ENCODE measurements at places on chromosomes 7 and 10. TPM values are rescaled to one million over a fixed set of nuclear protein-coding genes. Genes with fewer than 3 reads are reported as not detected.

- no peaks in the 10 kb centered on the region for H3K4me1 ChIP-seq
- no peak for DNase-seq
- no peaks in the 10 kb centered on the region for H3K27me3 ChIP-seq
- H3K36me3 ChIP-seq: no peaks in the 10 kb centered on the region
Measured at GRCh38 chr10:28503114-28503513, 29.8 kb upstream of the WAC start.

DNA sequence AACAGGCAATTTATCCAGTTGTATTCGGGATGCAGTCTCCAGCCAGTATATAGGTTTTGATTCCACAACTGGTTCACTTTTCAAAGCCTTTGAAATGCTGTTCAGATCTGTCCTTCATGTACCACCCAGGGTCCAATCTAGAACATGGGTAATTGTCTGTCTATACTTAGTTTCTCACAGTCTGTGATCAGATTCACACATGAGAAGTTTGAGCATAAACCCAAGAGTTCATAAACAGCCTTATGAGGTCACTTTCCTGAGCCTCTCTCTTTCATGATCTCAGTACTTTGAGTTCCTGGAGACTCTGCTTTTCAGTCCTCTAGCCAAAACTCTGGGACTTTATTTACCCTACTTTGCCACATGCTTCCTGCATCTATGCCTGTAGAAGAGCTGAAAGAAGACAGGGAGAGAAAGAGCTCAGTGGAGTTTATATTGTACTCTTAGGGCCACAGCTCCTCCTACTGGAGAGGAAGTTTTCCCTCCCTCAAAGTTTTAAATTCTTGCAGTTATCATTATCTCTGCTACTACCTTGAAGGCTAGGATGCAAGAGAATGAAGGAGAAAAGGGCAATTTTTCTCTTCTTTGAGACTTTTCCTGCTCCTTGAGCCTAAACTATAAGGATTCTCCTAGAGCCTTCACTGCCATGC is 172.0 kb downstream of the ZEB1 start:
- H3K36me3 ChIP-seq: peaks cover 5% of the 10 kb centered on the region
- DNase-seq: peak; percentile 80
- H3K27me3 ChIP-seq: no peaks in the 10 kb centered on the region
- H3K27ac ChIP-seq: no peak overlapping the region
- H3K4me1 ChIP-seq: no peaks in the 10 kb centered on the region
- H3K4me3 ChIP-seq: no peak overlapping the region

- no peaks in the 10 kb centered on the region for H3K27me3 ChIP-seq
- peak; percentile 85 for DNase-seq
- no peaks in the 10 kb centered on the region for H3K36me3 ChIP-seq
- H3K4me1 ChIP-seq: peaks cover 8% of the 10 kb centered on the region
- no peak overlapping the region for H3K4me3 ChIP-seq
Measured at GRCh38 chr10:64733980-64734379, 1212.8 kb downstream of the REEP3 start.

DNA sequence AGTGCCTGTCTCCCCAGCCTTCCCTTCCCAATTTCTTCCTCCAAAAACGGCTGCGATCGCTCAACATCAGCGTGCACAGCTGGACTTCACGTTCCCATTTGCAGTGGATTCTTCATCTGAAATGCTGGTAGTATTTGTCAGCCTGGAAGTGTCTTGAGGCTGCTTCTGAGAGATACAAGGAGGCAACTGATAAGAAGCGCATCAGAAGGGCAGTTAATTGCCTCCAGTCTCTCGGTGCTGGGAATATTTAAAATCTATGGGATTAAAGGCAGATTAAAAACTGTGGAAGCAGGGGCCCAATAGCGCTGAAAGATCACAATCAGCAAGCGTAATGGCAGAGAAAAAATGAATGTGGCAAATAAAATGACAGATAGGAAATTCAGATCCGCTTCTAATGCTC is 450.0 kb downstream of the GATA3 start:
- no peak overlapping the region for H3K4me3 ChIP-seq
- H3K4me1 ChIP-seq: no peaks in the 10 kb centered on the region
- no peak for DNase-seq
- H3K36me3 ChIP-seq: no peaks in the 10 kb centered on the region
- H3K27ac ChIP-seq: no peak overlapping the region

DNA sequence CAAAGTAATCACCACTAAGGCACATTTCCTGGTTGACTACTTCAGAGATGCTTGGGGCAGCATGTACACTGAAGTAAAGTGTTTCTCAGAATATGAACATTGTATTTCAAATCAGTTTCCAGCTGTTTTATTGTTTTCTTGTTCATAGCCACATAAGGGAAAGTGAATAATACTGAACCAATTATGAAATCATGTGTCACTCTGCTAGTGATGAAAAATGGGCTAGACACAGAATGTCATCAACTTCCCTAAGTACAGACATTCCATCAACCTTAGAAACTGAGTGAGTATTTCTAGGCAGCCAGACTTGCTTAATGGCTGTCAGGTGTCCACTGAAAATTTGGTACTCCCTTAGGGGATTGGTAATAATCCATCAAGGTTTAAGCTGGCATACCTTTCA is 603.5 kb downstream of the ARL4A start:
- no peaks in the 10 kb centered on the region for H3K36me3 ChIP-seq
- peaks cover 21% of the 10 kb centered on the region for H3K4me1 ChIP-seq
- H3K4me3 ChIP-seq: no peak overlapping the region
- H3K27ac ChIP-seq: no peak overlapping the region

DNA sequence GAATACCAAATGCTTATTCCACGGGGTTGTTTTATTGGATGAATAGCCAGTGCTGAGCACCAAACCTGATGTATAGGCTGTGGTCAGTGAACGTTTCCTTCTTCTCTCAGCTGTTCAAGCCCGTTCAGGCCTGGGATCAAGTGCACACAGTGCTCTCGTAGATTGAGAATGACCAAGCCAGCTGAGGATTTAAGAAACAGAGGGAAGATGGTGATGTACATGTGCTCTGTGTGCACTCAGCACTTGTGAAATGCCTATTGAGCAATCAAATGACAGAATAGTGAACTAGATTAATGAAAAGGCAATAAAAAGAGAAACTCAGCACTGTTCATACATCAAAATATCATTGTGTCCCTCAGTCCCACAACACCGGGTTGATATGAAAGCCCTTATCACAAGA is 302.5 kb downstream of the BMPER start:
- H3K27me3 ChIP-seq: no peaks in the 10 kb centered on the region
- H3K27ac ChIP-seq: no peak overlapping the region
- no peaks in the 10 kb centered on the region for H3K36me3 ChIP-seq
- H3K4me1 ChIP-seq: no peaks in the 10 kb centered on the region
- DNase-seq: no peak

- H3K27ac ChIP-seq: no peak overlapping the region
- DNase-seq: peak; percentile 78
- H3K27me3 ChIP-seq: no peaks in the 10 kb centered on the region
- H3K36me3 ChIP-seq: no peaks in the 10 kb centered on the region
Measured at GRCh38 chr7:105808703-105809590, 67.5 kb downstream of the ATXN7L1 start.

GRCh38 chr10:32959006-32959920 is 1.2 kb upstream of the ITGB1 start:
- H3K36me3 ChIP-seq: peaks cover 21% of the 10 kb centered on the region
- peak; percentile 73 for DNase-seq
- peak overlapping the region; percentile 96 for H3K27ac ChIP-seq
- H3K4me1 ChIP-seq: peaks cover 76% of the 10 kb centered on the region
- H3K4me3 ChIP-seq: peak overlapping the region; percentile 84

DNA sequence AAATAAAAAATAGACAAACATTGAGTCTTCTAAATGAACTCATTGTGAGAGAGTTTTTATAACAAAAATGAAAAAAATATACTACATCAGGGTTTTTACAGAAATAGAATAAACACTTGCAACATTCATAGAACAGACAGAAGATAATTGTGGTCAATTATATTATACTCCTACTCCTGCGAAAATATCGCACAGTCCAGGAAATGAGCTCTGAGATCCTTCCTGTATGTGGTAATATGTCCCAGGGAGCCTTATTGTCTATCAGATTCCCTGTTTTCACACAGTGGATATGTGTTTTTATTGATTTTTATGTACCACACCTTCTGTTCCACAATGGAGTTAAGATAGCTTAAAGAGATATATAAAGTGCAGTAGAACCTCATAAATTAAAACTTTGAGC is 27.5 kb upstream of the RELN start:
- H3K27ac ChIP-seq: no peak overlapping the region
- H3K4me1 ChIP-seq: no peaks in the 10 kb centered on the region
- DNase-seq: no peak
- no peaks in the 10 kb centered on the region for H3K36me3 ChIP-seq

DNA sequence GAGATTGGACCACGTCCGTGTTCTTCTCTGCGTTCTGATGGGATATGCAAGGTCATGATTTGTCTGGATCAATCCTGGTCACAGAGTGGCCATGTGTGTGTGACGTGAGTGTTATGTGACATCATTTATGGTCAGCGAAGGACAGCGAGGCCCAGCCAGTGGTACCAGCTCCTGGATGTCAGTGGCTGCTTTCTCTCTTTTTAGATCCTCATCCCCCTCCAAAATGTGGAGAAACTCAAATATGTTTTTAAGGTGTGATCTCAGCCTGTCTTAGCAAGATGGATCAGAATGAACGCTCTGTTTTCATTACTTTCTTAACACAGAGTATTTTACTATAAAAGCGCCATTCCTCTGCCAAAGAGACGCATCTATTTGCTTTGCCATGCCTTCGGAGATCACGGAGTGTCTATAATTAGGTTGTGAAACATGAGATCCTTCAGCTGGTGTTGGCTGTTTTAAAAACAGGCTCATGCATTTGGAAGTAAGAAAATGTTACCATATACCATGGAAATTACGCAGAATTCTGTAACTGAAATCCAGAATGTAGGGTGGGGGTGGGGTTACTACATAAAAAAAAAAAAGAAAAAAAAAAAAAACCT is 245.5 kb upstream of the TCERG1L start:
- H3K27ac ChIP-seq: no peak overlapping the region
- DNase-seq: no peak
- no peak overlapping the region for H3K4me3 ChIP-seq

GRCh38 chr7:46485481-46486065 is 564.5 kb upstream of the IGFBP3 start:
- no peaks in the 10 kb centered on the region for H3K4me1 ChIP-seq
- no peaks in the 10 kb centered on the region for H3K36me3 ChIP-seq
- no peak overlapping the region for H3K4me3 ChIP-seq
- H3K27ac ChIP-seq: no peak overlapping the region
- no peaks in the 10 kb centered on the region for H3K27me3 ChIP-seq

DNA sequence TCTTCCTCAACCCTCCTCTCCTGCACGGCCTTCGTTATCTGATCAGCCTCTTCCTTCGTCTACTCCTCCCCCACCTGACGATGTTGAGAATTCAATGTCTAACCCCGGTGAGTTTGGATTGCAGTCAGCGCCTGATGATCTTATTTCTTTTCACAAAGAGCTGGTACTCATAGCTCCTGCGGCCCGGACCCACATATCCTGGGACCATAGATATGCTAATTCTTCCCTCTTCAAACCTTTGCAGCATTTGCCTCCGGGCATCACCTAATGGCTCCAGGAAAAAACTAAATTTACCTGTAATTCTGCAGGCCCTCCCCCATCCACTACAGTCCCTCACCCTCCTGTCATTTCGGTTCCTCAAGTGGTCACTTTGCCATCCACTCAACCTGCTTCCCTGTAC is 12.4 kb upstream of the DDC start:
- no peak for DNase-seq
- H3K4me3 ChIP-seq: no peak overlapping the region
- no peaks in the 10 kb centered on the region for H3K27me3 ChIP-seq

- DNase-seq: peak; percentile 69
- no peak overlapping the region for H3K27ac ChIP-seq
- H3K4me3 ChIP-seq: peak overlapping the region; percentile 22
- peaks cover 16% of the 10 kb centered on the region for H3K4me1 ChIP-seq
- no peaks in the 10 kb centered on the region for H3K27me3 ChIP-seq
- H3K36me3 ChIP-seq: no peaks in the 10 kb centered on the region
Measured at GRCh38 chr7:150897502-150898474, 45.5 kb downstream of the AOC1 start.

DNA sequence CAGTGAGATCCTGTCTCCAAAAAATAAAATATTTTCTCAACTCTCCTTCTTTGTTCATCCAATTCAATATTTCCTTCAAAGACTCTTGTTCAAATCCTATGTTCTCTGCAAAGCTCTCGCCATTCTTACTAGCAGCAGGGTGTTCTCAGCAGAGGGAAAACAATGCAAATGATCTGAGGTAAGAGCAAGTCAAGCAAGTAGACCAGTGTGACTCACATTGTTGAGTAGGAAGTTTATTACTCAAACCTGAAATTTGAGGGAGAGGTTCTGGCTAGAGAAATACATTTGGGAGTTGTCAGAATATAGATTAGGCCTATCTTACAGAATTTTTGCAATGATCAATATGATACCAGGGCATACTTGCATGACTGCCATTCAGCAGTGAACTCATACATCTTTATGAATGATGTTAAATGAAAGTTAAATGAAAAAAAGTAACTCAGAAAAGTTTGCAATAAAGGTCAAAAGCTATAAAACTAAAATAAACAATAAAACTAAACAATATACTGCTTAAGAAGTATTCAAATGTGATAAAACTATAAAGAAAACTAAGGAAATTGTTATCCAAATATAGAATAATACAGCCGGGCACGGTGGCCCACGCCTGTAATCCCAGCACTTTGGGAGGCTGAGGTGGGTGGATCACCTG is 5.8 kb downstream of the IDE start:
- H3K27ac ChIP-seq: peak overlapping the region; percentile 75
- H3K4me1 ChIP-seq: peaks cover 46% of the 10 kb centered on the region
- H3K36me3 ChIP-seq: no peaks in the 10 kb centered on the region
- H3K4me3 ChIP-seq: no peak overlapping the region
- DNase-seq: peak; percentile 63
- no peaks in the 10 kb centered on the region for H3K27me3 ChIP-seq

GRCh38 chr7:75921479-75921878 is 6.5 kb downstream of the POR start:
- H3K36me3 ChIP-seq: no peaks in the 10 kb centered on the region
- H3K27me3 ChIP-seq: no peaks in the 10 kb centered on the region
- no peak for DNase-seq
- 0 out of 2 replicates have a peak, but pooled peaks cover under 1% of the 10 kb centered on the region for H3K4me1 ChIP-seq

GRCh38 chr10:17113889-17114540 is 15.6 kb downstream of the CUBN start:
- H3K4me3 ChIP-seq: no peak overlapping the region
- DNase-seq: no peak
- H3K4me1 ChIP-seq: no peaks in the 10 kb centered on the region
- no peak overlapping the region for H3K27ac ChIP-seq
- no peaks in the 10 kb centered on the region for H3K27me3 ChIP-seq
- no peaks in the 10 kb centered on the region for H3K36me3 ChIP-seq

GRCh38 chr10:62690703-62691102 is 113.8 kb upstream of the ADO start:
- H3K4me3 ChIP-seq: no peak overlapping the region
- no peak overlapping the region for H3K27ac ChIP-seq
- DNase-seq: peak; percentile 60
- H3K4me1 ChIP-seq: peaks cover 23% of the 10 kb centered on the region
- no peaks in the 10 kb centered on the region for H3K27me3 ChIP-seq

Gene GIMAP2
- 1.0 TPM for total RNA-seq

Gene ITPRID1
- total RNA-seq: not detected

Gene PNLIPRP2
- not detected for total RNA-seq

Gene DEPP1
- total RNA-seq: not detected

Gene TRPV5
- total RNA-seq: not detected

Gene LRIT1
- not detected for total RNA-seq

Gene ANXA8L1
- not detected for total RNA-seq

Gene ABCC2
- total RNA-seq: 0.07 TPM

Gene ERVW-1
- total RNA-seq: not detected

Data from Karpas-422 (cell line).